ENCODE measurements at places on chromosomes 16 and 17.

- DNase-seq = no peak
These were observed 12.2 kb downstream of the CMC2 start for GRCh38 chr16:80994451-80994850.

- no peak for DNase-seq
These were observed 193.8 kb upstream of the TOX3 start for GRCh38 chr16:52740766-52741165.

GRCh38 chr17:81821147-81821546 is 11.9 kb downstream of the MCRIP1 start:
- DNase-seq = no peak

GRCh38 chr17:4514206-4514605 is 15.5 kb downstream of the SPNS2 start:
- DNase-seq = no peak

DNA sequence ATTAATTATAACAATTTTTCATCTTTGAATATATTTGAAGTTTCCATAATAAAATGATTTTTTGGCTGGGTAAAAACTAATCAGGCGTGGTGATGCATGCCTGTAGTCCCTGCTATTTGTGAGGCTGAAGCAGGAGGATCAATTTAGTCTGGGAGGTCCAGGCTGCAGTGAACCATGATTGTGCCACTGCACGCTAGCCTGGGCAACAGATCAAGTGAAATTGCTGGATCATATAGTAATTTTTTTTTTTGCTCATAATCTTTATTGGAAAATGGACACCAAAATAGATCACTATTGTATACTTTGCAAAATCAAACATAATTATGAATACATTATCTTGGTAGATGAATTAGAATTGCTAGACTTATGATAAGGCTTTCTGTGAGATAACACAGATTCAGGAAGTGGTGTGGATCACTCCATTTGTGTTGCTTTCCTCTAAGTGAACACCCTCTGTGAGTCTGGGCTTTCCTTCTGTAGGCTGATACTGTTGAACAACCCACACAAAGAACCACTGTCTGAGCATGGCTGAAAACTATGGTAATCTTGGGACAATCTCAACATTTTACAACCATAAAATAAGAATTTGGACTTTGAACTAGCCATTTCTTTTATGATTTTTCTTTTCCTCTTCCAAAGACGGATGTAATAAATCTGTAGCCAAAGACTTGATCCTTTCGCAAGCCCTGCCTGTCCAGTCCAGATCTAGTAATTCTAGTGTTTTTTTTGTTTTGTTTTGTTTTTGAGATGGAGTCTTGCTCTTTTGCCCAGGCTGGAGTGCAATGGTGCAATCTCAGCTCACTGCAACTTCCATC is 5.6 kb upstream of the ST3GAL2 start:
- DNase-seq = no peak

DNA sequence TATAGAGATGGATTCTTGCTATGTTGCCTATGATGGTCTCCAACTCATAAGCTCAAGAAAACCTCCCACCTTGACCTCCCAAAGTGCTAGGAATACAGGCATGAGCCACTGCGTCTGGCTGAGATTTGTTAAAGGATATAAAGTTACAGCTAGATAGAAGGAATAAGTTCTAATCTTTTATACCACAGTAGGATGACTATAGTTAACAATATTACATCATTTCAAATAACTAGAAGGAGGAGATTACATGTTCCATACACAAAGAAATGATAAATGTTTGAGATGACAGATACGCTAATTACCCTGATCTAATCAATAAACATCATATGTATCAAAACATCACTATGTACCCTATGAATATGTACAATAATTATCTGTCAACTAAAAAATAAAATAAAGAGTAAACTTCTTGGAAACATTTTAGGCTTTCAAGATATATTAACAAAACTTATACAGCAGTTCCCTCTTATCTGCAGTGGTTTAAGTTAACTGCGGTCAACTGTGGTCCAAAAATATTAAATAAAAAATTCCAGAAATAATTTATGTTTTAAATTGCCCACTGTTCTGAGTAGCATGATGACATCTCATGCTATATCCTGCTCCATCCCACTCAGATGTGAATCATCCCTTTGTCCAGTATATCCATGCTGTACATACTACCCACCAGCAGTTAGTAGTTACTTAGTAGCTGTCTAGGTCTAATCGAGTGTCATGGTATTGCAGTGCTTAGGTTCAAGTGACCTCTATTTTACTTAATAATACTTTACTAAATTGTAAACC is 129.2 kb upstream of the NACA2 start:
- DNase-seq = no peak

- DNase-seq = no peak
These were observed 129.4 kb downstream of the SHISA9 start for GRCh38 chr16:13030769-13031168.

DNA sequence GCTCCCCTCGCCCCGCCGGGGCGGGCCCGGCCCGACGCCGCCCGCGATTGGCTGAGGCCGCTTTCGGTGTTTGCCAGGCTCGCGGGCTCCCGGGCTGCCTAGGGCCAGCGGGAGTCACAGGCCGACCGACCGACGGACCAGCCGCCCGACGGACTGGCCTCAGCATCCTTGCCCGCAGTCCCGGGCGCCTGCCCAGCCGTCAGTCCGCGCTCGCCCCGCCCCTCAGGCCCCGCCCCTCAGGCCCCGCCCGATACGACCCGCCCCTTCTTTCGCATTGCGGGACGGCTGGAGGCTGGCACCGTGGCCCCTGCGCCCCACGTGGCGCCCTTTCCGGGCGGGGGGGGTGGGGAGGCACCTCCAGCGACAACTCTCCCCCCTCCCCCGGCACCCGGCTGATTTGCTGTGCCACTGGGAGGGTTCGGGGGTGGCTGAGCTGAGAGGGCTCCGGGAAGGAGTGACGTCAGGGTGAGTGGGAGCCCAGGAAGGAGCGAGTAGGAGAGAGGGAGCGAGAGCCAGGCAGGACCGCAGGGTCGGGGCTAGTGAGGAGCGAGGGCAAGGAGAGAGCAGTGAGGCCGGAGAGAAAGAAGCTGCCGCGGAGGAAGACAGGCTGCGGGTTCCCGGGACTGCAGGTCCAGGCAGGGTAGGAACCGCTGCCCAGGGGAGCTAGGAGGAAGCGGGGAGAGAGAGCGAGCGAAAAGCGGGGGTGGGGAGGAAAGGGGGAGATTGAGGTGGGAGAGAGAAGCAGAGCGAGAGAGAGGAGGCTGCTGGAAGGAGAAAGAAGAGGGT is at the start of gene ASPHD1:
ASPHD1 (plus strand) TSS at position 387 of the 786 bp plus-strand sequence. CDS start 484 bp downstream, outside the sequence.
- DNase-seq = peak; percentile 60

GRCh38 chr17:38749223-38750043 is 1.3 kb upstream of the PCGF2 start:
- DNase-seq = no peak

DNA sequence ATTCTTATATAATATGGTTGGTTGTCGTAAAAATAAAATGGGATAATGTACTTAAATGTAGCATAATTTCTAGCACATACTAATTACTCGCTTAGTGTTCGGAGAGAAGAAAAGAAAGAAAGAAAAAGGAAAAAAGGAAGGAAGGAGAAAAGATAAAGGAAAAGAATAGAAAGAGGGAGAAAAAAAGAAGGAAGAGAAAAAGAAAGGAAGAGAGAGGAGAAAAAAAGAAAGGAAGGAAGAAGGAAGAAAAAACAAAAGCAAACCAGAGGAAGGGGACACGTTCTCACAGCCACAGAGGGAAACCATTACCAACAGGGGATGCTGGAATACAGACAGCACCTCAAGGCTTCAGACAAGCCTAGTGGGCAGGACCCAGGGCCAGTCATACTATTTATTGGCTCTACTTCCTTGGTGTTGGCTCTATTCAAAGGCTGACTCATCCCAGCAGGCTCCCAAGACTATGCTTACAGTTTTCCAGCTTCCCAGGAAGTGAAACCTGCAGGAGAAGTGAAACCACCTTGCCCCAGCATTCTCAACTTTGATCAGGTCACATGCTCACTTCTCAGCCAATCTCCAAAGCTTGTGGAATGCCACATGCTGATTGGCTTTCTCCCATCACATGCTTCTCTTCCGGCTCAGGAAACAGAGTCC is 273.5 kb upstream of the IRX5 start:
- no peak for DNase-seq

- no peak for DNase-seq
These were observed 45.9 kb upstream of the KCNJ16 start for GRCh38 chr17:70028978-70029767.

DNA sequence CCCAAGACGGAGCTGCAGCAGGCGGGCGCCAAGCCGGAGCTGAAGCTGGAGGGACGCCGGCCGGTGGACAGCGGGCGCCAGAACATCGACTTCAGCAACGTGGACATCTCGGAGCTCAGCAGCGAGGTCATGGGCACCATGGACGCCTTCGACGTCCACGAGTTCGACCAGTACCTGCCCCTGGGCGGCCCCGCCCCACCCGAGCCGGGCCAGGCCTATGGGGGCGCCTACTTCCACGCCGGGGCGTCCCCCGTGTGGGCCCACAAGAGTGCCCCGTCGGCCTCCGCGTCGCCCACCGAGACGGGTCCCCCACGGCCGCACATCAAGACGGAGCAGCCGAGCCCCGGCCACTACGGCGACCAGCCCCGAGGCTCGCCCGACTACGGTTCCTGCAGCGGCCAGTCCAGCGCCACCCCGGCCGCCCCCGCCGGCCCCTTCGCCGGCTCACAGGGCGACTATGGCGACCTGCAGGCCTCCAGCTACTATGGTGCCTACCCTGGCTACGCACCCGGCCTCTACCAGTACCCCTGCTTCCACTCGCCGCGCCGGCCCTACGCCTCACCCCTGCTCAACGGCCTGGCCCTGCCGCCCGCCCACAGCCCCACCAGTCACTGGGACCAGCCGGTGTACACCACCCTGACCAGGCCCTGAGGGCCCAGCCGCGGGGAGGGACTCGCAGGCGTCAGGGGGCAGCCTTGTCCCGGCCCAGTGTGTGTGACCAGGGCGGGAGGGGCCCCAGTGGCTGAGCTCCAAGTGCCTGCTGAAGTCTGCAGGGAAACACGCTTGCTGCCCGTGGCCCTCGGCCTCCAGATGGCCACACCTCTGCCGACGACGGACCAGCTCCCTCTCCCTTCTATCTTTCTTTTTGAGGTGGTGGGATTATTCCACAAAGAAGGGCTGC is 3.4 kb downstream of the SOX8 start:
- DNase-seq = no peak

DNA sequence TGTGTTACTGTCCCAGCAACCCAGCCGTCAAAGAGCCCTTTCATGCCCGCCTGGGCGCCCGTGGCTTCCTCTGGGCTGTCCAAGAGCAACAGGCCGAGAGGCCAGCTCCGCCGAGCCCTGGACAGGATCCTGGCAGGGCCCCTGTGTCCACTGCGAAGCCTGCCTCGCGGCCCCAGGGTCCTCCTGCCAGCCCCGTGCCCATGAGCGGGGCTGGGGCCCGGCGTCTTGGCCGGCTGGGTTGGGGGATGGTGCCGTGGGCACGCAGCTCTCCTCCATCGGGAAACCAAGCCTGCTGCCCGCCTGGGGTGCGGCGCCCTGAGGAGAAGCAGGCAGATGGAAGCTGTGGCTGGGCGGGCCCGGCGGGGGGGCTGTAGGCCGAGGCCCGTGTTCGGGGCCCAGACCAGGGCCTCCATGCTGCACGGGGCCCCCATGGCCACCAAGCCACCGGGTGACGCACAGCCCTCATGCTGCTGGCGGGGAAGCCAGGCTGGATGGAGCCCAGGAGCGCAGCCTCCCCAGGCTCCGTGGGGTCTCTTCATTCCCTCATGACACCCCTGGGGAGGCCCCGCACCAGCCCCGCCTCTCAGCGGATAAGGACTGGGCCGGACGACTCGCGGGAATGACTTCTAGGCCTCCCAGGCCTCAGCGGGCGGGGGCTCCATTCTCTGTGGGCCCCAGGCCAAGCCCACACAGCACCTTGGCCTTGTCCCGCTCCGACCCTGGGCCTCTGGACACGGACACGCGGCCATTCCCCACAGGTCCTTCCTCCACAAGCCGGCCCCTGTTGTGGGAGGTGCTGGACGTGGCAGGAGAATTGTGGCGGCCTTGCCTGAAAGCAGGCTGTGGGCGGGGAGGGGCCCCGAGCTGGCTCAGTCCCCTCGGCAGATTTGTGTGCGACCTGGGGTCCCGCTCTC is at the start of gene C1QTNF8:
C1QTNF8 (minus strand) TSS at position 76 of the 914 bp plus-strand sequence. CDS start 1,322 bp downstream, outside the sequence.
- no peak for DNase-seq

DNA sequence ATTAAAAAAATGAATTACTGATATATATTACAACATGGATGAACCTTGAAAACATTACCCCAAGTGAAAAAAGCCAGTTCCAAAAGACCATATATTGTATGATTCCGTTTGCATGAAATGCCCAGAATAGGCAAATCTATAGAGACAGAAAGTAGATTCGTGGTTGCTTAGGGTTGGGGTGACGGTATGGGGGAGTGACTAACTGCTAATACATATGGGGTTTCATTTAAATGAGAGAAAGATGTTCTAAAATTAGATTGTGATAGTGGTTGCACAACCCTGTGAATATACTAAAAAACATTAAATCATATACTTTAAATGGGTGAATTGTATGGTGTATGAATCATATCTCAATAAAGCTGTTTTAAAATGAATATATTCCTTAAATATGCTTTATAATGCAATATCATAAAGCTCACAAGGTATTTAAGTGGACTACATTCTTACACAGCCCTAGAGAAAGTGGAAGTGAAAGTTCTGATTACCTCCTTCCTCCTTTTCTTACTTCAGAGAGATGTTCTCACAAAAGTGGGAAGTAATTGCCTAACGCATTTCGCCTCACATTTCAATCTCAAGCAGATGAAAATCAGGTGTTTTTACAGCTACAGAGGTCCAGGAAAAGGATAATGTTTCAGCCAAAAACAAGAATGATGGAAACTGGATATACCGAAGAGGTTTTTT is 142.7 kb upstream of the GNAO1 start:
- no peak for DNase-seq

DNA sequence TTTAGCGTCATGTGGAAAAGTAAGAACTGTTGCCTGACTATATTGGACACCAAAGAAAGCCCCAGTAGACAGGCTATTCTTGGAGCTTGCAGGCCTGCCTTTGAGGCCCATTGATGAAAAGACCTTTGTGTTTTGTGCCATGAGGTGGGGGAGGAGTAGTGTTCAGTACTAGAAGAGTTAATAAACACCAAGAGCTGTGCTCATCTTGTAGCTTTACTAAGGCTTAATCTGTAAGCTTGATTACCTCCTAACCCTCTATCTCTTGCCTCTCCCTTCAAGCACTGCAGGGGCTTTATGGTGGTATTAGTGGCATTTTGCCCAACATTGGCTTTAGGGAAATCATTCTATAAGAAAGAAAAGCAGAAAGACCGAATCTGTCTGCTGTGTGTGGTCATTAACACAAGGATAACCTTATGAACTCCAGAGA is 220.2 kb upstream of the TBX2 start:
- DNase-seq = no peak

DNA sequence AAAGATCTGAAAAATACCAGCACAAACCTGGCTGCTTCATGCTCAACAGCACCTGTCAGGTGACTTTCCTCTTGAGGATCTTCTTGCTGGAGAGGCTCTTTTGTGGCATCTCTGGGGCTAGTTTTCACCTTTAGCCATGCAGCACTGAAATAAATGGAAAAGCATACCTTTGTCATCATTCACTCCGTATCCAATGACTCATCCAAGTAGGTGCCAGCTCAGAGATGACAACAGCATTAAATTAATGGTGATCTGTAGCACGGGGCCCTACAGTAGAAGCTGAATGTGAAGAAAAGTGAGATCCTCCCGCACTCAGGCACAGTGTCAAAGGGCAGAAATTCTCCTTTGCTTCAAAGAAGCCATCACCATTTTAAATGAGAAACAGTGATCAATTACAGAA is 32.2 kb downstream of the KIAA0753 start:
- DNase-seq = no peak

- no peak for DNase-seq
These were observed 25.5 kb downstream of the GRB7 start for GRCh38 chr17:39763051-39763820.

- no peak for DNase-seq
These were observed 289.8 kb downstream of the HS3ST3B1 start for GRCh38 chr17:14590459-14591250.

GRCh38 chr17:37111329-37111728 is 162.6 kb downstream of the AATF start:
- DNase-seq = no peak

Measured in stimulated activated naive CD4-positive, alpha-beta T cell (primary cell).